ENCODE measurements at places on chromosomes 6 and 20.

GRCh38 chr6:34390531-34391472 lies 1.7 kb downstream of the NUDT3 start:
- no peak for DNase-seq

DNA sequence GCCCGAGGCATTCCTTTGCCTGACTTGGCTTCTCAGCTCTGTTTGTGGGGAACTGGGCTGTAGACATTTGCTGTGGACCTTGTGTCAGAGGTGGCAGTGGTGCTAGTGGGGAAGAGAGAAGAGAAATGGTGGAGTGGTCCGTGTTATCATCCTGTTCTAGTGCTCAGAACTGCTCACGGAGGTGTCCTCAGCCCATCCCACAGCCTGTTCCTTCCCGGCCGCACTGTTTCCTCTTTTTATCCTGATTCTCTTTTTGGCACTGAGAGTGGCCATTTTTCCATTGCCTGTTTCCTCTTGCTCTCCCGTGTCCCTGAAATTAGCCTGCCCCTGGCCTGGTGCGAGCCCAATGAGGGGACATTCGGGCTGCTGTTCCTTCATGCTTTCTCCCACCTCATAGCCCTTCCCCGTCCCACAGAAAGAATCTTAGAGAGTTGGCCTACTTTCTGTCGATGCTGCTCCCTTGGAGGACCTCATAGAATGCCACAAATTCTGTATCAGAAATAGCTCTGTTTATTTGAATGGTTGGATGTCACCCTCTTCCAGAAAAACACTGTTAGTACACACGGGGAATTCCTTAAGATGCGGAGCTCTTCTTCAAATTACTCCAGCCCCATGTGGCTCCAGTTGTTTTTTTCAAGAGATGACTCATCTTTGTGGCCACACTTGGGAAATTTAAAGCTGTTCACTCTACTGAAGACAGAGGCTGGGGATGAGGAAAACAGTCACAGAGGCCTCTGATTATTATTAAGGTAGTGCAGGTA lies 26.1 kb downstream of the FARS2 start:
- DNase-seq: no peak

DNA sequence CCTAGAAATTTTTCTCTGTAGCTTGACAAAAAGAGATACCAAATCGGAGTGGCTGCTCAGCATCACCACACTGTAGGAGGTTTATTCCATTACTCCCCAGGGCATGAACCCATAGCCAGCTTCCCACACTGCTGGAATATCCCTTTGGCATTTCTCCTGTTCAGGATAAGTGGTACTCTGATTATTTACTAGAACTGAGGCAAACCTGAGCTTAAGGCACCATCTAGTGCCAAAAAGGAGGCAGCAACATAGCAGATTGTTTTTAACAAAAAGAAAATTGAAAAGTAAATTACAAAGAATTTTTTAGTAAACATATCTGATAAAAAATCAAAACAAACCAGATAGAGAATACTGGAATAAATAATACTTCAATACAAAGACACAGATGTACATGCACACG lies 181.7 kb downstream of the WDR27 start:
- no peak for DNase-seq

DNA sequence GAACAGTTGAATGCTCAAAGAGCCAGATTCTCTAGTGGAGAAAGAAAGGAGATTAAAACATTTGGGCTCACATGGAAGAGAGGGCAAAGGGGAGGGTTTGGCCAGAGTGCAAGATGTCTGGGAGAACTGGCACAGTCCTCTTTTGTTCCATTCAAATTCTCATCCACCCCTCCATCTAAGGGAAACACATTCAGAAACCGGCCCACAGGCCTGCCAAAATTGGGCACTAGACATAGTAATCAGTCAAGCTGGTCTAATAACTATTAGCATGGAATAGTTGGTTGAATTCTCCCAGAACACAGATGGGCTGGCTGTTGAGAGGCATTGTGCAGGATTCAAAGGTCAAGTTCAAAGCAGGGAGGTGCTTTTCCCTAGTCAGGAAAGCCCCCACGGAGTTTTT lies 341.4 kb upstream of the IRAK1BP1 start:
- DNase-seq: no peak

DNA sequence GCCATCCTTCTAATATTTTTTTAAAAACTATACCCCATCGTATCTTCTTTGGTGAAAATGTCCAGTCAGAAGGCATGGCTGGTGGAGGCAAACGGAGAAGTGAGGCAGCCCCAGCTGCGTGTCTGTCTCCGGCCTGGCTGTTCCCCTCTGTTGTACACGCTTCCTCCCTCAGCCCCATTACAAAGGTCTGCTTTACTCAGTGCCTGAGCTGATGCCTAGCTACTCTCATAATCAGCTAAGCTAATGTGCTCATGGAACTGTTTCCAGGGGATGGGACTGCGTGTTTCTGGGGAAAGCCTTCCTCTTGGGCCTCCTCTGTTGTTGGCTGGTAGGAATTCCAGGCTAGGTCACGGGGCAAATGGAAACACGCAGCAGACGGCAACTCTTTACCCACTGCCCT lies 67.3 kb downstream of the PPP1R3G start:
- DNase-seq: no peak

GRCh38 chr20:14879839-14880238 lies 542.4 kb upstream of the FLRT3 start:
- DNase-seq: no peak
